Hepatocyte (in vitro differentiated cells): ENCODE measurements at places on chromosomes 16 and 17. TPM values are rescaled to one million over a fixed set of nuclear protein-coding genes. Genes with fewer than 3 reads are reported as not detected.

Gene IGF2BP1
- polyA plus RNA-seq: 37.0 and 40.7 TPM in 2 replicates

Gene HBA1
- polyA plus RNA-seq: 1.9 TPM in 1 of 2 replicates, not detected in the other

Gene PKMYT1
- 17.1 and 21.0 TPM in 2 replicates for polyA plus RNA-seq

Gene IRX3
- 4.4 and 5.2 TPM in 2 replicates for polyA plus RNA-seq

GRCh38 chr17:82316651-82317393, 586 bp downstream of the CD7 start:
- no peak overlapping the region for H3K27ac ChIP-seq
- H3K4me1 ChIP-seq: peaks cover 3% of the 10 kb centered on the region
- H3K27me3 ChIP-seq: no peaks in the 10 kb centered on the region
- DNase-seq: no peak
- H3K36me3 ChIP-seq: no peaks in the 10 kb centered on the region

DNA sequence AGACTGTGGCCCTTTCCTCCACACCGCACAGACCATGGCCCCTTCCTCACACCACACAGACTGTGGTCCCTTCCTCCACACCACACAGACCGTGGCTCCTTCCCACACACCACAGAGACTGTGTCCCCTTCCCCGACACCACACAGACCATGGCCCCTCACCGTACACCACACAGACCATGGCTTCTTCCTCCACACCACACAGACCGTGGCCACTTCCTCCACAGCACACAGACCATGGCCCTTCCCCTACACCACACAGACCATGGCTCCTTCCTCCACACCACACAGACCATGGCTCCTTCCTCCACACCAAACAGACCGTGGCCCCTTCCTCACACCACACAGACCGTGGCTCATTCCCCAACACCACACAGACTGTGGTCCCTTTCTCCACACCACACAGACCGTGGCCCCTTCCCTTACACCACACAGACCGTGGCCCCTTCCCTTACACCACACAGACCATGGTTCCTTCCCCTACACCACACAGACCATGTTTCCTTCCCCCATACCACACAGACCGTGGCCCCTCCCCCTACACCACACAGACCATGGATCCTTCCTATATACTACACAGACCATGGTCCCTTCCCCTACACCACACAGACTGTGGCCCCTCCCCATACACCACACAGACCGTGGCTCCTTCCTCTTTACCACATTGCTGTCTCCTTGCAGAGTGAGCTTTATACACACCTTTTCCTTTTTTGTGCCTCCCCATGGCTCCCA, 297.5 kb upstream of the FOXF1 start:
- no peaks in the 10 kb centered on the region for H3K36me3 ChIP-seq
- H3K4me1 ChIP-seq: no peaks in the 10 kb centered on the region
- no peaks in the 10 kb centered on the region for H3K27me3 ChIP-seq
- no peak overlapping the region for H3K27ac ChIP-seq

GRCh38 chr17:69078864-69079263, 18.1 kb upstream of the ABCA9 start:
- no peak overlapping the region for H3K4me3 ChIP-seq
- no peak overlapping the region for H3K27ac ChIP-seq
- DNase-seq: no peak
- H3K27me3 ChIP-seq: no peaks in the 10 kb centered on the region

DNA sequence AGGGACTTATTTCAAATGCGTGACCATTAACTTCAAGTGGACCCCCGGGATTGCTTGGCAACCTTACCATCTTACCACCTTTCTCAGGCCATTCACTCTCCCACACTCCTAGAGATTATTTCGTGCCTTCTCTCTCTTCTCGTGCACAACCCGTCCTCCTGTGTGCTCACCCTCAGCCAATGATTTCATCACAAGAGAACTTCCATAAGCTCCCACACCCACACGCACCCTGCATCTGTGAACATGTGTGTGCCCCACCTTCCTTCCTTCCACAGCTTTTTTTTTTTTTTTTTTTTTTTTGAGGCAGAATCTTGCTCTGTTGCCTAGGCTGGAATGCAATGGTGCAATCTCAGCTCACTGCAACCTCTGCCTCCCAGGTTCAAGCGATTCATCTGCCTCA, 27.4 kb upstream of the CDH3 start:
- no peaks in the 10 kb centered on the region for H3K36me3 ChIP-seq
- H3K4me3 ChIP-seq: no peak overlapping the region
- no peak overlapping the region for H3K27ac ChIP-seq
- no peak for DNase-seq

- no peaks in the 10 kb centered on the region for H3K27me3 ChIP-seq
- H3K4me3 ChIP-seq: peak overlapping the region; percentile 31
- peaks cover 27% of the 10 kb centered on the region for H3K4me1 ChIP-seq
- H3K27ac ChIP-seq: peak overlapping the region; percentile 96
- DNase-seq: no peak
Measured at GRCh38 chr16:69564845-69565670, 708 bp upstream of the NFAT5 start.

DNA sequence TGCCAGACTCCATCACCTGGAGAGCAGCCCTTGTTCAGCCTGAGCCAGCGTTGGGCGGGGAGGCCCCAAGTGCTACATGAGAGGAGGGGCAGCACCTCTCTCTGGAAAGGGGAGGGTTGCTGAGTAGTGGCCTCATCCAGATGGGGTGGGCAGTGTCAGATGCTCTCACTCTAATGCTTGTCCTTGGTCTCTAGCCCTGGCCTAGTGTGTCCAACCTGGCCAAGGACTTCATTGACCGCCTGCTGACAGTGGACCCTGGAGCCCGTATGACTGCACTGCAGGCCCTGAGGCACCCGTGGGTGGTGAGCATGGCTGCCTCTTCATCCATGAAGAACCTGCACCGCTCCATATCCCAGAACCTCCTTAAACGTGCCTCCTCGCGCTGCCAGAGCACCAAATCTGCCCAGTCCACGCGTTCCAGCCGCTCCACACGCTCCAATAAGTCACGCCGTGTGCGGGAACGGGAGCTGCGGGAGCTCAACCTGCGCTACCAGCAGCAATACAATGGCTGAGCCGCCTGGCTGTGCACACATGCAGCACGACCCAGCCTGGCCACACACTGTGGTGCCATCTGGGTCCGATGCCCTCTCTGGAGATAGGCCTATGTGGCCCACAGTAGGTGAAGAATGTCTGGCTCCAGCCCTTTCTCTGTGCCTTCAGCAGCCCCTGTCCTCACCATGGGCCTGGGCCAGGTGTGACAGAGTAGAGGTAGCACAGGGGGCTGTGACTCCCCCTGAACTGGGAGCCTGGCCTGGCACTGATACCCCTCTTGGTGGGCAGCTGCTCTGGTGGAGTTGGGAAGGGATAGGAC, 4.3 kb downstream of the CTRL start:
- no peaks in the 10 kb centered on the region for H3K27me3 ChIP-seq
- H3K27ac ChIP-seq: no peak overlapping the region
- DNase-seq: no peak
- H3K36me3 ChIP-seq: no peaks in the 10 kb centered on the region
- H3K4me1 ChIP-seq: no peaks in the 10 kb centered on the region

DNA sequence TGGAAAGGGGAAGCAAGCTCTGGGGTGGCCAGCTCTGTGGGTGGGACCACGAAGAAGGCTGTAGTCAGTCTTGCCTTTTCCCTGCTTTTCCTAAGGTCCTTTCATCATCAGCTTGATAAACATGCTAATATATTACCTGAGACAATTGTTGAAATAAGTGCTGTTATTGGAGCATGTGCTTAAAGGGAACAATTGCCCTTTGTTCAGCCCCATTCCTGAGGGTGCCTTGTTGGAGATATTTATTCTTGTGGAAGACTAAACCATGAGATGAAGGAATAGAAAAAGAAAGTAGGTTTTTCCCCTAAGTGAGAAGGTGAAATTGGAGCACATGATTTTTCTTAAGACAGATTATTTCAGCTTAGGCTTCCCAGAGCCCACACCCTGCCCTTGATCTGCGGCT, 7.8 kb downstream of the TMEM98 start:
- H3K36me3 ChIP-seq: no peaks in the 10 kb centered on the region
- no peaks in the 10 kb centered on the region for H3K27me3 ChIP-seq
- no peak overlapping the region for H3K4me3 ChIP-seq
- H3K27ac ChIP-seq: peak overlapping the region; percentile 61
- peaks cover 14% of the 10 kb centered on the region for H3K4me1 ChIP-seq

DNA sequence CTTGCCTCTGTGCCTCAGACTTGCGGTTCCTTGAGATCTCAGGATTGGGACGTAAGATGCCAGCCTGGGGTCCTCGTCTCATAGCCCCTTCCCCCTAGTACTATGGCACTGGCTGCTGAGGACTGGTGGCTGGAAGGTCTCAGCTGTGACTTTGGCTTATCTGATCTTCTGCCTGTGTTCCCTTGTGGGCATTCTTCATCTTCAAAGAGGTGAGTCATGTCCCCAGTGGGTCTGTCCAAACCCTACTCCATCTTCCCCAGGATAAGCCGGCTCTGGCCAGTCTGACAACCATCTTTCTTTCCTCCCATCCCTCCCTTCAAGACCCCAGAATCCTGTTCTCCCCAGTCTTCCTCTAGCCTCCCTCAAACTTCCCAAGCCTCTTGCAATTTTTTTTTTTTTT, 3.6 kb downstream of the CD19 start:
- H3K36me3 ChIP-seq: no peaks in the 10 kb centered on the region
- H3K4me3 ChIP-seq: no peak overlapping the region
- H3K27ac ChIP-seq: no peak overlapping the region
- H3K4me1 ChIP-seq: no peaks in the 10 kb centered on the region

DNA sequence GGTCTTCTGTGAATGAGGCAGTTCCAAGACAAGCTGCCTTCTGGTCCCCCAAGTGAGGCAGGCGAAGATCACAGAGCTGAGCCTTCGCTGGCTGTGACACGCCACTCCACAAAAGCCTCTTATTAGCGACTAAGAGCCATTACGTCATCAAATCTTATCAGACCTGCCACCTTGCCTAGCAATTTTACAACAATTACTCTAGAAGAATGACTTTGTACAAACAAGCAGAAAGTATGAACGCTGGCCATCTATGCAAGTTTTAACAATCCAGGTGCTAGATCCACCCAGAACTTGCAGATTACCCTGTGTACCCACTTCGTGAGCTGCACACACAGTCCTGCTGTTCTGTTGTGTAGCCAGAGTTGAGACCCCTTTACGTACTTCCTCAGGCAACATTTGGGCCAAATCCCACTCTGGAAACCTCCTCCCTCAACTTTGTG, 3.8 kb upstream of the ICAM2 start:
- no peaks in the 10 kb centered on the region for H3K4me1 ChIP-seq
- H3K4me3 ChIP-seq: no peak overlapping the region
- H3K27ac ChIP-seq: peak overlapping the region; percentile 66

GRCh38 chr16:30535777-30536190, 1.1 kb upstream of the ZNF747 start:
- no peaks in the 10 kb centered on the region for H3K27me3 ChIP-seq
- H3K4me3 ChIP-seq: peak overlapping the region; percentile 53
- peak; percentile 87 for DNase-seq
- H3K4me1 ChIP-seq: peaks cover 26% of the 10 kb centered on the region

GRCh38 chr16:678209-678857, 1.9 kb upstream of the STUB1 start:
- no peak overlapping the region for H3K4me3 ChIP-seq
- no peaks in the 10 kb centered on the region for H3K36me3 ChIP-seq
- no peaks in the 10 kb centered on the region for H3K27me3 ChIP-seq
- no peak overlapping the region for H3K27ac ChIP-seq
- peaks cover 34% of the 10 kb centered on the region for H3K4me1 ChIP-seq

DNA sequence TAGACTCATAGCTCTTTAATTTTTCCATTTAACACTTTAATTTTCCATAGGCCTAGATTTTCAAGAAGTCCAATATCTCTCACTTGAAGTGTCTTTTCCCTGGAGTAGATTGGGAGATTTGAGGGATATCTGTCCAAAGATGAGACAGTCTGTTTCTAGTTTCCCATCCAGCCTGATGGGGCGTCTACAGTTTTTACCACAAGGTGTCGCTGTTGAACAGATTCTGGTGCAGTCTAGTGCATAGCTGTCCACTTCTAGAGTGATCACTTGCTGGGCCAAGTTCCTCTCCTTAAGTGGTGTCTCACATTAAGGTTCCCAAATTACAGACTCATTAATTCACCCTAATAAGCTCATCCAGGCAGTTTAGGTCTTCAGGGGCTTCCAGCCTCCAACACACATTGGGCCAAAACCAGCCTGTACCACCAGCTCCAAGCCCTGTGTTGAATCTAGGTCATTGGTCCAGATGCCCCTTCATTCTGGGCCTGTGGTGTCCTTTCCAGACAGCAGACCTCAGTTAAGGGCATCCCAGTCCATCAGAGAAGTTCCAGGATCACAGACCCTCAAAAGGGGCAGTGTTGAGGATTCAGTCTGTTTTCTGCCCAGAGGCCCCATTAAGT, 9.4 kb downstream of the SNX20 start:
- H3K4me3 ChIP-seq: no peak overlapping the region
- no peaks in the 10 kb centered on the region for H3K36me3 ChIP-seq
- no peaks in the 10 kb centered on the region for H3K4me1 ChIP-seq
- no peak for DNase-seq
- H3K27ac ChIP-seq: no peak overlapping the region

DNA sequence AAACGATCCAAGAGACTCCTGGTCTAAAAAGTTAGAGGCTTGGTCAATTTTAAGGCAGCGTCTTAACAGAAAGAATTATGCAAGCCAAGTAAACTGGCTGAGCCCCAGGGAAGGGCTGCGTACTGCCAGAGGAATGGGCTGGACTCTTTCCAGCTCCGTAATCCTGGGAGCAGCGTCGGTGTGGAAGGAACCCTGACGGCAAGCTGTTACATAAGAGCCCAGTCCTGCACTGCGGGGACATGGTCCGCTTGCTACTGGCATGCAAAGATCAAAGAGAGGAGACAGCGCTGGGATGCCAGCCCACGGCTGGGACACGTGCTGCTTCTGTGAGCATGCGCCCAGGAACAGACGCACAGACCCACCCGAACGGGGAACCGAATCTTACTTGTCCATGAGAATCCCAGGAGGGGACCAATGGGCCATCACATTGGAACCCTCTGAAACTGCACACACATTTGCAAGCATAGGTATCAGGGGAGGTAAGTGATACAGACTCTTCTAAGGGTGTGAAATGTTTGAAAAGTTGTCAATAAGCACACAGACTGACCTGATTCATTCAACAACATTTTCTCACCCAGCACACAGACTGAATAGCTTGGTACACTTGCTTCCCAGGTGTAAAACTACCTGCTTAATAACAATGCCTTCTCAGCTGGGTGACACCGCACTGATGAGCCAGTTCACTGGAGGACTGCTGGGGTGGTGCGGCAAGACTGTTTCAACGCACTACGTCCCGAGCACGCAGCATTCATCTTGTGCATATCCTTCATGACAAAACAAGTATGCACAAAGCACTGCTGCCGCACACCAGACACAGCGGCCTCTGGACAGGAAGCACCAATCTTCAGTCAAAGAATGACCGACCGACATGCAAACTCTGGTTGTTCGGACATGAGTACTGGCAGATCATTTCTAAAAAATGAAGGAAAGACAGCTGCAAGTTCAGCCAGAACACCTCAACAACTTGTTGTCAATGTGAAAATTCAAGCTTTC, 94.9 kb downstream of the ANKRD11 start:
- DNase-seq: peak; percentile 88
- H3K4me3 ChIP-seq: no peak overlapping the region
- no peaks in the 10 kb centered on the region for H3K27me3 ChIP-seq
